A549 treated with CORT108297 at 1 μM for 4 hours (cell line): ENCODE measurements at places on chromosomes 11 and 22. TPM values are rescaled to one million over a fixed set of nuclear protein-coding genes. Genes with fewer than 3 reads are reported as not detected.

The MYEOV gene
- 98.5 to 119 TPM (median 112 TPM) in 5 replicates for total RNA-seq

The C22orf42 gene
- not detected in 5 replicates for total RNA-seq

The MN1 gene
- 2.3 to 4.1 TPM (median 2.9 TPM) in 5 replicates for total RNA-seq

The ANKK1 gene
- 0.03 to 0.05 TPM (median 0.04 TPM) in 3 of 5 replicates, not detected in the others for total RNA-seq

The C11orf91 gene
- total RNA-seq: 0.35 to 1.8 TPM (median 1.4 TPM) in 5 replicates

The ANGPTL5 gene
- 0.05 TPM in 2 of 5 replicates, not detected in the others for total RNA-seq

The FGF3 gene
- not detected in 5 replicates for total RNA-seq

The PATE2 gene
- total RNA-seq: not detected in 5 replicates

The ATG2A gene
- 12.4 to 25.1 TPM (median 23.4 TPM) in 5 replicates for total RNA-seq

The TRIM29 gene
- total RNA-seq: 9.5 to 11.1 TPM (median 10.7 TPM) in 5 replicates

The ZP1 gene
- total RNA-seq: 0.09 to 0.19 TPM (median 0.12 TPM) in 5 replicates

The CLCF1 gene
- 39.1 to 53.1 TPM (median 45.3 TPM) in 5 replicates for total RNA-seq

The OR52H1 gene
- total RNA-seq: not detected in 5 replicates

The C11orf24 gene
- total RNA-seq: 52.8 to 64.1 TPM (median 63.3 TPM) in 5 replicates

The TENM4 gene
- 0.02 to 0.15 TPM (median 0.13 TPM) in 4 of 5 replicates, not detected in the other for total RNA-seq

The CEP126 gene
- 2.9 to 4.1 TPM (median 3.4 TPM) in 5 replicates for total RNA-seq

The GRM5 gene
- 0.01 TPM in 2 of 5 replicates, not detected in the others for total RNA-seq

The LARGE1 gene
- total RNA-seq: 3.6 to 5.9 TPM (median 3.8 TPM) in 5 replicates

The APLNR gene
- total RNA-seq: 0.05 to 0.07 TPM (median 0.06 TPM) in 5 replicates

The CTSW gene
- total RNA-seq: 0.06 to 0.16 TPM in 2 of 5 replicates, not detected in the others

The RGL4 gene
- 0.05 TPM in 1 of 5 replicates, not detected in the others for total RNA-seq

The OR10S1 gene
- not detected in 5 replicates for total RNA-seq

The PKDREJ gene
- not detected in 5 replicates for total RNA-seq
